ENCODE measurements at places on chromosomes 6 and 20.

GRCh38 chr20:21219686-21220085 lies 83.4 kb upstream of the XRN2 start:
- no peak for DNase-seq

DNA sequence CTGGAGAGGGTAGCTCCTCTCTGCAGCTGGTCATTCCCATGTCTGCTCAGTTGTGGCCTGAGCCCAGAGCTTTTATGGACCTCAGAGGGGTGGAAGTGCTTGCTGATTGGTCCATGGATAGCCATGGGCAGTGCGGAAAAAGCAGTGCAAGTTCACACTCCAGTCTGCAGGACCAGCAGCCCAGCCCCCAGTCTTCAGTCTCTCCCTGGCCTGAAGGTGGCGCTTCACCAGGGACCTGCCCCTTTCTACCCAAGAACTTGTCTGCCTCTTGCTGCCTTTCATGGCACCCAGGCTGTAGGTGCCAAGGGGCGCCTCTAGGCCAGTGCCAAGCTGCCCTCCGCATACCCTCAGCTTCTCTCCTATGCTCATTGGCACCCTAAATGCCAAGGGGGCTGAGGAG lies 91.0 kb downstream of the TBXT start:
- DNase-seq, result no peak

GRCh38 chr6:39610221-39610620 lies 115.0 kb downstream of the KIF6 start:
- no peak for DNase-seq

DNA sequence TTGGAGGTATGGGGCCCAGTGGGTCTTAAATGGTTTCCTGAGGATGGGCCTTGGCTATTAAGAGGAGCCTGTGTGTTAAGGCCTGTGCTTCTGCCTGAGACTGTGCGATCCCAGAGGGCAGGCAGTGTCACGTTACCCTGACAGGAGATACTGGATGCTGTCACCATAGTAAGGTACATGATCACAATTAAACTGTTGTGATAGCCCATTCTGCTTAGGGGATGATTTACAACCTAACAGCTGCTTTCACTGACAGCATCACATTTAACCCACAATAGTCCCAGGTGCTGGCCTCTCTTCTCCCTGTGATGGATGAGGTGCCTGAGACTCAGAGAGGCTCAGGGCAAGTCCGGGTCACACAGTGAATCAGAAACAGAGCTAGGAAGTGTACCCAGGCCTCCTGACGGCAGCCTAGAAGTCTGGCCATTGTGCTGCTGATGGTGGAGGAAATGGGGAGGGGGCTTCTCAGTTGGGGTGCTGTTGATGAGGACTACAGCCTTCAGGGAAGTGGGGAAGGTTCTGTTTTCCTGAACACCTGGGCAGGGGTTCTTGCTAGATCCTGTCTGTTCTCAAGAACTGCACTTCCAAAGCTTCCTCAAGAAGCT lies 97.3 kb downstream of the MDGA1 start:
- DNase-seq, result peak; percentile 31

- DNase-seq, result no peak
Observed at GRCh38 chr6:6640926-6641325, 52.4 kb downstream of the LY86 start.
